Stimulated activated CD8-positive, alpha-beta memory T cell treated with anti-CD3 and anti-CD28 coated beads, Interleukin-15, amount 100 ng/mL, for 1 hour (primary cell): ENCODE measurements at places on chromosomes 3 and 15.

GRCh38 chr3:71815340-71816067 is 30.6 kb upstream of the PROK2 start:
- no peak for DNase-seq

- no peak for DNase-seq
Measured at GRCh38 chr3:73804204-73804603, 179.5 kb upstream of the PDZRN3 start.

DNA sequence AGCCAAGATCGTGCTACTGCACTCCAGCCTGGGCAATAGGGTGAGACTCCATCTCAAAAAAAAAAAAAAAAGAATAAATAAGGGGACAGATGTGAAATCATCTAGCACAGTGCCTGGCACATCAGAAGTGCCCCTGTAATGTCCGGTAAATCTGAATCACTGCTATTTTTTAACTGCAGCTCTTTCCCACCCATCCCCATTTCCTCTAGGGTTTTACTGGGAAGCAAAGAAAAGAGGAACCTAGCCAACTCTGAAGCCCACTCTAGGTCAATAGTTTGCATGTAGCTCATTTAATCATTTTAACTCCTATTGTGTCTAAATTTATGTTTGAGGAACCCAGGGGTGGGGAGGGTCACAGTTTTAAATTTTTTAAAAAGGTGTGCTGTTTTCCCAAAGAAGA is 26.0 kb downstream of the MAGI1 start:
- no peak for DNase-seq

DNA sequence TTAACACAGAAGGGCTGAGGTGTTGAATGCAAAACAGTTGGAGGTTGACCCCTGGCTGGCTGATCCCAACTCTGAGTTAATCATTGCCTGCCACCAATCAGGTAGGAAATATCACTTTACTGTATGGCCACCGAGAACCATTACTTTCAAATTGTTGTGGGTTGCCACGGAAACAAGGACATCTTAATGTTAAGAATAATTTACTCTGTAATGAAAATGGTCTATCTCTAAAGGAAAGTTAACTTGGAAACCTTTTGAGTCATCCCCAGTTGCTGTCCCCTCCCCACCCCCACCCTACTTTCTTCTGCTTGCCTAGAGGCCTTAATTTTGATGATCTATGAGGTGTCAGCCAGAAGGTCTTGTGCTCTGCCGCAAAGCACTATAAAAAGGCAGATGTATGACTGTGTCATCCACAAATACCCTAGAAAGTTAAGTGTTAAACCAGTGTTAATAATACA is 78.7 kb upstream of the SNRK start:
- no peak for DNase-seq

DNA sequence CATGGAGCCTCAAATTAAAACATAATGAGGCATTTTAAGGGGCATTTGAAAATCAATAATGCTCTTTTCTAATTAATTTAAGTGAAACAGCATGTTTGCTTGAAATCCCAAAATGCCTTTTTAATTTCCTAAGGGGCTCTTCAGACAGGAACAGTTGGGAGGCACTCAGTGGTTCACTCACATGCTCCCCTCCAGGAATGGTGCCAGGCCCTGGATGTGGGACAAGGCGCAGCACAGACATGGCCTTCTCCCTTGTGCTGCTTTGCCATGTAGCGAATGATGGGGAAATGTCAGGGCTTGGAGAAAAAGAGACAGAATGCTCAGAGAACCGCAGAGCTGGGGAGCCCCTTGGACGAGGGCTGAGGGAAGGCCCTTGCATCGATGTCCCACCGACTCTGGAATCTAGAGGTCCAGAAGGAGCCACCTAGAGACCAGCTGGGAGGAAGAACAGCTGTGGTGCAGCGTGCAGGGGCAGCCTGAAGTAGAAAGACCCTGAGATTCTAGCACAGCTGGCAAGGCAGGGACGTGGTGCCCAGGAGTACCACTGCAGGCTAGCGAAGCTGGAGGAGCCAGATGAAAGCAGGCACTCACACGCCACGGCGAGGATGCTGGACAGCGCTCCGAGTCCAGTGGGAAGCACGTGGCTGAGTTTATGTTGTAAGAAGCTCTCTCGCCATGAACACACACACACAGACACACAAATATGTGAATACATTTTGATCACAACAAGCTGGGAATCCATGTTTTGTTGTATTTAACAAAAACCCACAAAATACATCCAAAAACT is 27.0 kb downstream of the NSMCE3 start:
- no peak for DNase-seq
